ENCODE measurements at places on chromosomes 5 and 9. TPM values are rescaled to one million over a fixed set of nuclear protein-coding genes. Genes with fewer than 3 reads are reported as not detected.

GRCh38 chr5:140228364-140228837 is 53.4 kb downstream of the CYSTM1 start:
- no peak for DNase-seq
- H3K36me3 ChIP-seq = no peaks in the 10 kb centered on the region
- H3K27me3 ChIP-seq = peaks cover 7% of the 10 kb centered on the region
- no peaks in the 10 kb centered on the region for H3K4me1 ChIP-seq

GRCh38 chr5:127810707-127811490 is 107.7 kb downstream of the CCDC192 start:
- H3K27me3 ChIP-seq = peaks cover 36% of the 10 kb centered on the region
- DNase-seq = no peak
- no peak overlapping the region for H3K4me3 ChIP-seq
- no peaks in the 10 kb centered on the region for H3K36me3 ChIP-seq
- no peak overlapping the region for H3K27ac ChIP-seq

DNA sequence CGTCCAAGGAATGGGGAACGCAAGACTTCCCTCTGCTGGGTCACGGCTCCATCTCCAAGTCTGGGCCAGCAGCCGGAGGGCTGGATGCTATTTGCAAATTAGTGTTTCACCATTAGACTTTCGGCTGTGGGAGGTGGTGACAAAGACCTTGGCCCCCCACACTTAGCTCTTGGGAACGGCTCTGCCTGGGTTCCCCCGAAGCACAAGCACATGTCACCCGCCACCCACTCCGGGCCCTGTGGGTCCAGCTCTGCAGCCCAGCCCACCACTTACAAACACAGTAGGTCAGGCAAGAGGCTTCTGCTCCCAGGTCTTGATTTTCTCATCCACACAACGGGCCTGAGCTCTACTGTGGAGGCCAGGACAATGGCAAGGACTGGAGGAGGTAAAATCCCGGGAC is 25.8 kb upstream of the TMEM250 start:
- H3K27ac ChIP-seq = no peak overlapping the region
- H3K4me3 ChIP-seq = no peak overlapping the region
- no peaks in the 10 kb centered on the region for H3K27me3 ChIP-seq
- no peak for DNase-seq
- no peaks in the 10 kb centered on the region for H3K36me3 ChIP-seq
- no peaks in the 10 kb centered on the region for H3K4me1 ChIP-seq

DNA sequence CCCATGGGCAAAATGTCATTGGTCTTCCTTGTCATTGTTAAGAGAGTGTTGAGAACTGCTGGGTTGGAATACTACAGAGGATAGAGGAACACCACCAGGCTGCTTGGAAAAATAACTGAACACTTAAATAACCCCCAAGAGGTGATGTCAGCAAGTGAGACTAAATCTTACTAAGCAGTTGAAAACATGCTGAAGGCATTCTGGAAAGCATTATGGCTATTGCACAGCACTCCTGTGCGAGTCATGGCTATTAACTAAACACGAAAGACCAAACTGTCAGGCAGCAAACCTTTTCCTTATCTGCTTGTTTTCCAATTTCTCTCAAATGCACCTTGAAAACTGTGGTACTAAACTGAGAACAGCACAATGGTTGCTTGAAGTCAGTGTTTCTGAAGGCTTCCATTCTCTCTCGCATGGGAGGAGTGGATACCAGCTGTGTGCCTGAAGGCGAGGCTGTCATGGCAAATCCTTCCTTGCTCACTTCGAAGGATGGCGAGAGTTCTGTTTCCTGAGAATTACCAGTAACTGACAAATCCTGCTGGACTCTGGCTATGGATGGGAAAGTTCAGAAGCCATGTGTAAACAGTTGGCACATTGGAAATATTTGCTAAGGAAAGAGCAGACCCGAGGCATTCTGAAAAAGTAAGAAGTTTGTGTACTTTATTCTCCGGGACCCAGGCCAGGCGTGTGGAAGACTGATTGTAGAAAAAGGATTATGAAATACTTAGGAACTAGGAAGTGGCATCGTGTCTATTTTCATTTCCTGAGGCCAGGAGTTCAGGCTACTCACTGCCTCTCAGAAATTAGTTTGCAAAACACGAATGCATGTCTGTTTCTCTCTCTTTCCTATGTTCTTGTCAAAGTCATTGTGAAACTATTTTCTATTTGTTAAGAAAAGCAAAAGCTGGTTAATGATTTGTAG is 182.1 kb downstream of the DMRT2 start:
- no peak overlapping the region for H3K4me3 ChIP-seq
- H3K4me1 ChIP-seq = no peaks in the 10 kb centered on the region
- no peaks in the 10 kb centered on the region for H3K27me3 ChIP-seq
- DNase-seq = no peak

GRCh38 chr5:179343719-179344430 is 1.4 kb downstream of the ADAMTS2 start:
- H3K27ac ChIP-seq = no peak overlapping the region
- peak overlapping the region; percentile 34 for H3K4me3 ChIP-seq
- peaks cover 1% of the 10 kb centered on the region for H3K36me3 ChIP-seq

DNA sequence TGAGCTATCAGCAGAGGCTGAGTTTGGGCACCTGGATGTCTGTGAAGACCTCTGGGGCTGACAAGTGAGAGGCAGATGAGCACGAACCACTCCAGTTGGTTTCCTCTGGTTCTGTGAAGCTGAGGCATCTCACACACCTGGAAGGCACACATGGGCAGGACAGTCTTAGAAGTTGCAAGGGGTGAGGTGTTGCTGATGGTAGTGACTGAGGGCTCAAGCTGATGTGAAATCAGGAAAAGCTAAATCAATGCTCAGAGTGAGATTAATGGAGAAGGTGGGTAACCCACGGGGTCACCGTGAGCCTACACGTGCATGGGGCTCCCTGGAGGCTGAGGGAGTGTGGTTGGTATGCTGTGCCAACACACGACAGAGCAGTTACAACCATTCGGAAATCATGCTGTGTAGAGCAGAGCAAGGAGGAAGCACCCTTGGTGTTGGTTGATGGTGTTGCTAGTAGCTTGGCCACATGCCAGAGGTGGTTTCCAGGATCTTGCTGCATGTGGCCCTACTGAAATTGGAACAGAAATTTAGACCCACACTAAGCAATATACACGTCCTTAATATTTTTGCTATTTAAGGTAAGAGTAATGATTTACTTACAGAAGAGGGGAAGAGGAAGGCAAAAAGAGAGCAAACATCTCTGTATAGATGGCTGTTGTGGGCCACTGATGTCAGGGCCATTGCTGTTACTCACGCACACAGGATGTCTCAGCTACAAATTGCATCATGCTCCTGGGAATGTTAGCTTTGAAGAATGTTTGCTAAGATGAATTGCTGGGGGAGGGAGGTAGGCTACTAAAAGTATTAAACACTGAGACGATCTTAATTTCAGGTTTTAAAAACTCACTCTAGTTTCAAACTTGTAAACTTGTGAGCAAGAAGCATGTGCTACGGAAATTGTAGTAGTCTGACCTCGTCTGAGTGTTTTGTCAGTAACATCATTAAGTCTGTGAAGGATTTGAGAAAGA is 170.5 kb downstream of the ARHGEF28 start:
- peak; percentile 14 for DNase-seq
- no peaks in the 10 kb centered on the region for H3K36me3 ChIP-seq
- H3K4me1 ChIP-seq = peaks cover 12% of the 10 kb centered on the region
- peak overlapping the region; percentile 58 for H3K4me3 ChIP-seq

GRCh38 chr9:84349671-84350070 is 9.1 kb upstream of the SLC28A3 start:
- H3K36me3 ChIP-seq = no peaks in the 10 kb centered on the region
- H3K4me3 ChIP-seq = no peak overlapping the region
- no peak overlapping the region for H3K27ac ChIP-seq
- no peak for DNase-seq
- no peaks in the 10 kb centered on the region for H3K27me3 ChIP-seq
- no peaks in the 10 kb centered on the region for H3K4me1 ChIP-seq

Gene PCDHB15
- total RNA-seq = not detected

Gene KCNV2
- not detected for total RNA-seq
